ENCODE measurements at places on chromosomes 3 and 15. TPM values are rescaled to one million over a fixed set of nuclear protein-coding genes. Genes with fewer than 3 reads are reported as not detected.

The DNASE1L3 gene
- 4.5 TPM for polyA plus RNA-seq

The C3orf18 gene
- polyA plus RNA-seq, result 16.0 TPM

DNA sequence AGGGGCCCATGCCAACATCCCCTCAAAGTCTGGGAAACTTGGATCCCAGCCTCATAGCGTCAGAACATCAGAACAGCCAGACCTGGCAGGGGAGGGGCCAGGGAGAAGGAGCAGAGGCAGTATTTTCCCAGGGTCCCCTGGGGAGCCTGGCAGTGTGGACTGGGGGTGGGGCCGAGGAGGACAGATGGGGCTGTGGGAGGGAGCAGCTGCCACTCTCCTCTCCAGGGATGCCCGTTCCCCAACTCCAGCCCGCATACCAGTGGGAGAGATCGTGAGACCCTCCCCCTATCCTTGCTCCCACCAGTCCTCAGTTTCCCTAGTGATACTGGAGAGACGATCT is 6.5 kb upstream of the DNAJB8 start:
- no peak for DNase-seq

The XCR1 gene
- polyA plus RNA-seq, result 0.26 TPM

The ETV5 gene
- 25.7 TPM for polyA plus RNA-seq

The ZNF80 gene
- not detected for polyA plus RNA-seq

GRCh38 chr15:100601617-100602063 is 344 bp downstream of the LINS1 start:
- DNase-seq, result no peak

DNA sequence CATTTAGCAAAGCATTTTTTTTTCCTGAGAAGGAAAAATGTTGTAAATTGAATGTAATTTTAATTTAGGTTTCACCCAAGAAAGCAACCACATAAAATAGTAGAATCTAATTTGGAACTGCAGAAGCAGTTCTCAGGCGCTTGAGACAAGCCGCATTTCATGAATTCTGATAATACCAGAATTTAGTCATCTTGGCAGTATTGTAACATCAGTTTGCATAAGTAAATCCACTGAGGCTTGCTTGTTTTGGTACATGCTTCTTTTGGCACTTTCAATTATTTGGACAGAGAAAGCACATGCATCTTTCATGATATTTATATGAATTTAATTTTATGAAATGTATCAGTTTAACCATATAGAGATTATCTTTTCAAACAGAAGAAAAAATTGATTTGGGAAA is 389.7 kb upstream of the ROBO1 start:
- DNase-seq, result no peak
